ENCODE measurements at places on chromosomes 12 and 14.

DNA sequence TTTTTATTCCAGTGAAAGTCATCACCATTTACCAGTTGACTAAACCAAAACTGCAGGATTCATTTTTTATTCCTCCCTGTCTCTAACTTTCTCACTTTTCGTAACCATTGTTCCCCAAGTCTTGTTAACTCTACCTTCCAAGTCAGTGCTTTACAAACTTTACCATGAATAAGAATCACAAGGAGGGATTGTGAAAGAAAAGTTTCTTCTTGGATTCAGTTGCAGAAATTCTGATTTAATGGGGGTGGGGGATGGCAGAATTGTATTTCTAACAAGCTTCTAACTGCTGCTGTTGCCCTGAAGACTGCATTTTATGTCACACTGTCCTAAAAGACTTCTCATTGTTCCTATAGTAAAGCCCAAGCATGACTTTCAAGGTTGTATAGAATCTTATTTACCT lies 5.0 kb upstream of the RAB21 start:
- no peak for DNase-seq

GRCh38 chr14:65461730-65462129 lies 49.2 kb downstream of the FUT8 start:
- DNase-seq = no peak

- DNase-seq = no peak
Observed at GRCh38 chr14:45658226-45658916, 405.4 kb upstream of the MIS18BP1 start.

GRCh38 chr12:126998747-126999285 lies 1268.2 kb upstream of the TMEM132C start:
- DNase-seq = no peak

DNA sequence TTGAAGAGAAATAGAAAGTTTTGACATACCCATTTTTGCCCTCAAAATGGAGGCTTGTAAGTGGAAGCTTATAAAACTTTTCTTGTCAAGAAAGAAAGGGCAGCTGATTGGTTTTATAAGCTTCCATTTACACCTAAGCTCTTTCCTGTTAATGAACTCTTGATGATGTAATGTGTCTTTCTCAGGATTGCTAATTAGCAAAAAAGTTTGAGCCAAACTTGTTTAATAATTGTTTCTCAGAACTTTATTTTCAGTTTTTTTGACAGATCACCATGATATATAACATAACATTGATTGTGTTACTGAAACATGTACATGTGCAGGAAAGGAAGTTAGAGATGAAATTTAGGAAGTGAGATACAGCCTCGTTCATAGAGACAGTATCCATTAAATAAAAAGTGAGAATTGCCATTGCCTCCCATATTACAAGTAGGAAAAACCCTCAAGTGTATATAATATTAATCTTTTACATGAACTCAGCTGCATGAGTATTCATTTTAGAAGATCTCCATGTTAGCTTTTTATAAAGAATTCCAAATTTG lies 26.8 kb downstream of the RIC8B start:
- no peak for DNase-seq
